ENCODE measurements at places on chromosomes 3 and 15.

GRCh38 chr15:54099010-54099409 is 120.8 kb downstream of the UNC13C start:
- DNase-seq = no peak

GRCh38 chr15:71393383-71393782 is 278.1 kb downstream of the THSD4 start:
- no peak for DNase-seq

DNA sequence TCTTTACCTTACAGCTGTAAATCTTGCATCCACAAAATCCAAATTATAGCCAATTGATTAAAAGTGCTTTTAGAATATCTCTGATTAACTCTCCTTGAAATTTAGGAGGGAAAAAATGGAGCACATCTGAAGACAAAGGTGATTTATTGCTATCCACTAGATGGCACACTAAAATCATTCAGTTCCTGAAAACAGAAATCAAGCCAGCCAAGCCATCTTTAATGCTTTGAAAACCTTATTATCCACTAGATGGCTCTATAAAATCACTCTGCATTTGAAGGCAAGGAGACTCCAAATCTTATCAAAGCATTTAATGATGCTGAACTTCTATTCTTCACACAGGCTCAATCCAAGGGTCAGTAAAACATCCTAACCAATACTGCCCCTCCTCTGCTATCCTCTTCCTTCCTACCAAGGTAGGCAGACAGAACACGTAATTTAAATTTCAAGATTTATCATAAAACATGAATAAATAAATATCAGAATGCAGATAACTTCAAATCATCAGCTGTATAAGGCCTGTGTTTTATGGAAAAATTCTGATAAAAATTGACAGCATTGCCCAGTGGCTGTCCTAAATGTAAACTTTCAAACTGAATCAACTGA is 48.4 kb downstream of the GOLIM4 start:
- peak; percentile 45 for DNase-seq

DNA sequence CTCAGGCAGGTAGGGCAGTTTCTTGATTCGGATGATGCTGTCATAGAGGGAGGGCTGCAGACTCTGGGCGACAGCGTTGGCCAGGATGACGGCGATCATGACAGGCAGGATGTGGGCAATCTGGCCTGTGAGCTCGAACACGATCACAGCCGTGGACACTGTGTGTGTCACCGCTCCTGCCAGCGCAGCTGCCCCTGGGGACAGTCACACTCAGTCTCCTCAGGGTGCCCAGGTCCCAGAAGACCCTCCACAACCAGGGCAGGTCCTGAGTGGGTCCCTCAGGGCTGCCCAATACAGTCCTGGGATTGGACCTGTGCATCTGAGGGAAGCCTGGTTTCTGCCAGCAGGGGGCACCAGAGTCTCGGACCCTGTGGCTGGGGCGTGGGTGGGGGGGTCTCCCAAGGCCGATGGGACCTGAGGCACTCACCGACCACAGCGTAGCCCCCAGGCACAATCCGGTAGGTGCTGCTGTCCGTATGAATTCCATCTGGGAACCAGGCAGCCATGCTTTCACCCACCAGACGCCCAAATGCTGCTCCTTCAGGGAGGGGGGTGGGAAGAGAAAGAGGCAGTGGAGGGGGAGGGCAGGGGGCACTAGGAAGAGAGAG is 7.2 kb downstream of the CLCN2 start:
- DNase-seq = peak; percentile 71

- no peak for DNase-seq
Observed at GRCh38 chr3:44047796-44048195, 193.9 kb upstream of the TOPAZ1 start.

DNA sequence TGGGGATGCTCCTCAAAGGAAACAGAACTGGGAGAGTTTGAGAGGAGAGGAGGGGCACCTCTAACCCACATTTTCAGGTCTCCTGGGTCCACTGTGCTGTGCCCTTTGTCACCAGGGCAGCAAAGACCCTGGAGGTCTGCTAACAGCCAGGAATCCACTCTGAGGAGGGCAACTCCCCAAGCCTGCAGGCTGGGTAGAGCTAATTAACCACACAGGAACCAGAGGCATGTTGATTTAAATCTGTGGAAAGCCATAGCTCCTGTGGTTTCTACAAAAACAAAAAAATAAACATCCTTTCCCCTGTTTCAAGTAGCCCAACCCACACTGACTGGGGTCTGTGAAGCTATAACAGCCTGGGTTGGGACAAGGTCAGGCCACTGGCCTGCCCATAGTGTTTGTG is 2.2 kb upstream of the BSN start:
- no peak for DNase-seq

DNA sequence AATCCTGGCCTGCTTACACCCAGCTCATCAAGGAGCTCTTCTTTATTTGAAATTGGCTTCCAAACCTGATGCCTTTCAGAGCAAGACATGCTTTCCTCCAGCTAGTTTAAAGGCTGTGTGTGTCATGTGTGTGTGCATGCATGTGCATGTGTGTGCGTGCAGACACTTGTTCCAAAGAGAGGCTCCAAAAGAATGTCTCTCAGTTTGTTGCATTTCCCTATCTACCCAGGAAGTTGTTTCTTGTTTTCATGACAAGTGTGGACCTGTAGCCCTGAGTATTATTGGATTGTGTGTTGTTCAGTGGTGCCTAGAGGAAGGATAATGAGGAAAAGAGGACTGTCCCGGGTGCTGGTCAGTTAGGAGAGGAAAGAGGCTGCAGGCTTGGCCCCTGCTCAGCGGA is 240.0 kb downstream of the THSD4 start:
- no peak for DNase-seq

GRCh38 chr3:38658841-38659240 is 9.4 kb upstream of the SCN5A start:
- DNase-seq = no peak

DNA sequence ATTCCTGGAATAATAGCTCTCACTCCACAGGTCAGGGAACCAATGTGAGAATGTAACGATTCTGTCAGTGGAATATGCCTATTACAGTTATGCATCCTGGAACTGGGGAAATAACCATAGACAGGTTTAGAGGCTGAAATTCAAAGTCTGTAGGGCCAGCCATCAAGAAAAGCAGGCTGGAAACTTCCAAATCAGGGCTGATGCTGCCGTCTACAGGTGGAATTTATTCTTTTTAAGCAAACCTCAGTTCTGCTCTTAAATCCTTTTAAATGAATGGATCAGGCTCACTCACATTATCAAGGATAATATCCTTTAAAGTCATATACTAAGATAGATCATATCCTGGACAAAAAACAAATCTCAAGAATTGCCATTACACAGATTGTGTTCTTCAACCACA is 699.8 kb downstream of the NR2F2 start:
- DNase-seq = no peak

DNA sequence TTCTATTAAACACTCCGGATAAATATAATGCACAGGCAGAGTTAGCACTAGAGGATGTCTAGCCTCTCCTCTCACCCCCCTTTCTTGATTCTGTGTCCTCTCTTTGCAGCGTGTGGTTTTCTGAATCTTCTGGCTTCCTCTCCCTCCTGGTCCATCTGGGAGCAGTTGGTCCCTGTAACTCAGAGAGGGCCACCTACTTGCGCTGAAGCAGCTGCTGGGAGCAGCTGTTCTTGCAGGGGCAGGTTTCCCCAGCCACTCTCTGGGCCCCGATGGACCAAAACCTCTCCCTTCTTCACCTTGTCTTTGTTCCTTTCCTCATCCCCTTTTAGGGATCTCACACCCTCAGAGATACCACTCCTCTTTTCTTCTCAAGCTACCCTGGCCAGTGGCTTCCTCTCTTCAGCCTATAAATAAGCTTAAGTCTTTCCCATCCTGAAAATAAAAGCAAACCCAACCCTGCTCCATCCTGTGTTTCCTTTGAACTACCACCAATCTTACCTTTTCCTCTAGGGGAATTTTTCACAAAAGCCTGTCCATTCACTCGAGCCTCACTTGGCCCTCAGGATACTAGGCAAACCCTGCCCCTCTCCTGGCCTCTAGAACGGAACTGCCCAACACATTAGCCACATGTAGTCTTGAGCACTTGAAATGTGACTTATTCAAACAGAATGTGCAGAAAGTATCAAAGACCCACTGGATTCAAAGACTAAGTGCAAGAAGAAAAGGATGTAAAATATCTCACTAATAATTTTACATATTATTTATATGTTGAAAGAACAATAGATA is 59.7 kb downstream of the STARD5 start:
- DNase-seq = no peak

DNA sequence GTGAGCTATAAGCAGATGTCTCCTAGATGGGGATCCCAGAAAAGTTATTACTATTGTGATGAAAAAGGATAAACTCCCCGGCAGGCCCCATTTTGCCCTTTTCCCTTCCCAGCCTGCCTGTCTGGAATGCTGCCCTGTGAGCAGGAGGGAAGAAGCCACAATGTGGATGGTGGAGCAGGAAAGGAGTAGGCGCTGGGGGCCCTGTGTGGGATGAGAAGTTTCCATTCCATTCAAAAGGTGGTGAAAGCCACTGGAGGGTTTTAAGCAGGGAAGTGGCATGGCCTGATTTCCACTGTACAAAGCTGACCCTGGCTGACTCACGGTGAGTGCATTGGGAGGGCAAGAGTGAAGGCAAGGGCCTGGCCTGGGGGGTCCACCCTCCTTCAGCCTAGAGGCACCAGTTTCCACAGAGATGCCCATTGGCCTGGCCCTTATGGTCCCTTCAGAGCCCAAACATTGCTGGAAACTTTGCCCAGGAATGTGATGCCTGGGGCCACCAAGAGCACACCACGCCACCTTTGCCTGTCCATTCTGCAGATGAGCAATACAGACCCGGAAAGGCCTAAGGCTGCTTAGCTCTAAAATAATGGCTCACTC is 206.9 kb downstream of the RPLP1 start:
- DNase-seq = no peak
